ENCODE measurements at places on chromosomes 3 and 15.

DNA sequence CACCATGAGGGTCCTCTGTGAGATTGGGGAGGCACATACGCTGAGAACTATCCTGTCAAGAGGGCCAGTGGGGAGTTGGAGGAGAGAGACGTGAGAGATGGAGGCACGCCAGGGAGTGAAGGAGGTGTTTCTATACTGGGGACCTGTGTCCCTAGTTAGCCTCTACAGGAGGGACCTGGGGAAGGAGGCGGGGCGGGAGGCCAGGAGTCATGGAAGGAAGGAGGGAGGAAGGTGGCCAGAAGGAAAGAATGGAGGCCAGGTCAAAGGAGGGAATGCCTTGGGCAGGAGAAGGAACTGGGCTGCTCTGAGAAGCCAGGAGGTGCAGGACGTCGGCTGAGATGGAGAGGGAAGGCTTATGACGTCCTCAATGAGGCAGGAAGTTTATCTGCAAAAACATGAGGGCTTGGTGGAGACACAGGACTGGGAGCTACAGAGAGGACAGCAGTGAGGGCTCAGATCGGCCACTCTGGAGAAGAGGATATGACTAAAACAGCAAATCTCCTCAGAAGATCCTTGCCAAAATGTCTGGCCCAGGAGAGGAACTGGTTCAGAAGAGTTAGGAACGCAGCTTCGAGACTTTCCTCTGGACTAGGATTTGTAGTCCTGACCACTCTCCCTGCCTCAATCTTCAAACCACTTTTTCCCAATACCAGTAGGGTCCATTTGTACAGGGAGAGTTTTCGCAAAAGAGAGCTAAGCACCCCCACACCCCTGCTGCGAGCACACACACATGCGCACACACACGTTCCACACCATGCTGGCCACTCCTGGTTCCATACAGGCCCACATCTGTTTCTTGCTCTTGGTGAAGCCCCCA lies 59.9 kb downstream of the ADCY5 start:
- DNase-seq: peak; percentile 39

GRCh38 chr3:22265403-22265802 lies 514.4 kb upstream of the ZNF385D start:
- no peak for DNase-seq

DNA sequence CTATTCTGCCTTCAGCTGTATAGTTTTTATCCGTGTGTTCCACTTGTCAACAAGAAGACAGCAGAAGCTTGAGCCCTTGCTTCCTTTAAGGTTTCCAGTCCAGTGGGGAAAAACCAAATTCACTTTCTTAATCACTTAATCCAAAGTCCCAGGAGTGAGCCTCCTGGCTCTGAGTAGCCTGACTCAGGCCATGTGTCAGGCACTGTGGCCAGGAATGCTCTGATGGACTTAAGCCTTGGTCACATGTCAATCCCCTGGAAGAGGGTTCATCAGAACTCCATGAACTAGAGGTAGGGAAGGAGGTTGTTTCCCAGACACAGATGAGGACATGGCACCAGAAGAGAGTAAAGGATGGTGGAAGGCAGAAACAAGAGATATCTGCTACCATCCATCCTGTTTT lies 8.8 kb downstream of the VIPR1 start:
- DNase-seq: no peak

GRCh38 chr15:49248291-49248690 lies 78.2 kb downstream of the GALK2 start:
- DNase-seq: no peak

DNA sequence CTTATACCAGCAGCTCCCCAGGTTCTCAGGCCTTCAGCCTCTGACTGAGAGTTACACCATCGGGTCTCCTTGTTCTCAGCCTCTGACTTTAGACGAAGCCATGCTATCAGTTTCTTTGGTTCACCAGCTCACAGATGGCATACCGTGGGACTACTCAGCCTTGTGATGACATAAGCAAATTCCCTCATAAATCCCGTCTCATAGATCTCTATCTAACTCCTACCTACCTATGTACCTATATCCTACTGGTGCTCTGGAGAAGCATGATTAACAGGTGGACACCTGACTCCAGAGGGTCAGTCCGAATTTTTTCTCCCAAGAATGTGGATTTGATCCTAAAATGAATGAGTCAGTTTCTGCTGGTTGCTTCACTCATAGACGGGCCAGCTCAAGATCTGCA lies 59.1 kb upstream of the CDV3 start:
- no peak for DNase-seq

DNA sequence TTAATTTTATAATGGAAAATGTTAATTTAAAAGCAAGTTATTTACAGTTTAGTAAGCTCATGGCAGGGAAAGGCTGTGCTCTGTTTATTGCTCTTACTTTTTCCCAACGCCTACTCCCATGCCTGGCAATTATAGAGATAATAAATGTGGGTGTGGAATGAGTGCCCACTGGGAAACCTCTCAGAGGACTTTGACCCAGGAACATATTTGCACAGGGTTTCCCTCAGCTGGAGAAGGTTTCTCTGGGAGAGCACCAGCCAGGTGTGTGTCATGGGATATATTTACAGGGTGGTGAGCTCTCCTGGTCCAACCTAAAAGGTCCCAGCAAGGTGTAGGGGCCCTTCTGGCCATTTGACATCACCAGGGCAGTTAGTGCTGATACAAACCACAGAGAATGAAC lies 27.9 kb downstream of the ZNF710 start:
- no peak for DNase-seq

- DNase-seq: no peak
Measured at GRCh38 chr3:70770650-70771049, 458.2 kb upstream of the MDFIC2 start.

DNA sequence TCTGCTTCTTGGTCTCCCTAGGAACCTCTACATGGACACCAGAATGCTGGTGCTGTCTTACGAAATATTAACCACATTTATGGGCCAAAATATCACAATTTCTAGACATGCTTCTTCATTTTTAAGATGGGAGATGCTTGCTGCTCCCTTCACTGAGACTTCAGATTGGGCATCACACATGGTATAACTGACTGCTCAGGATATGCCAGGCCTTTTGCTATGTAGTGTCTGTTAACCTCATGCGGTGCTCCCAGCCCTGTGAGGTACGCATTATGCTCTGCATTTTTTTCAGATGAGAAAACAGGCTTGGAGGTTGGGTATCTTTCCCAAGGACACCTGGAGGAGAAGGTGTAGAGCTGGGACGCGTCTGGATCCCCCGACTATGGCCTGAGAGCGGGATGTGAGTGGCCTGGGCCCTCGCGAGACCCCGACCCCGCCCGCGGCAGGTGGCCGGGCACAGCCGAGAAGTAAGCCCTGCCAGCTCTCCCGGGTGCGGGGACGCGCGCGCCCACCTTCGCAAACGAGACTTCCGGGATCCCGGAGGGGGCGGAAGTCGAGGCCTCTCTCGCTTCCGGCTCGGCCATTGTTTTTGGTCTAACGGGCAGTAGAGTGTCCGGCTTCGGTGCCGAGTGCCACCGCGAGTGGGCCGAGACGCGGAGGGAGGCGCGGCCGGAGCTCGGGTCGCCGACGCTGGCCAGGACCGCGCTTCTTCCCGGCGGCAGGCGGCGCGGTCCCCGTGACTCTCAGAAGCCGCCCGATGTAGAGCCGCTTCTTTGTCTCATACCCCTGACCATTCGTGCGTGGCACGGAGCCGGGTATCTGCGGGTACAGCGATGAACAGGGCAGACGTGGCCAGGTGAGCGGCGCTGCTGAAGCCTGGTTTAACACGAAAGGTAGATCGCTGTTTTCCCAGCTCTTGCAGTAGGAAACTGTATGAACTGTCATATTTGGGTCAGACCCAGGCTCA lies at the start of gene ZKSCAN7:
Gene ZKSCAN7, plus strand, starts transcription at position 568 of the 967 bp plus-strand sequence. CDS start 1,855 bp downstream, outside the sequence.
- DNase-seq: peak; percentile 71

- DNase-seq: no peak
Measured at GRCh38 chr15:35062738-35063099, 22.4 kb downstream of the NANOGP8 start.

- DNase-seq: peak; percentile 76
Measured at GRCh38 chr3:66971891-66972551, 26.1 kb upstream of the KBTBD8 start.

DNA sequence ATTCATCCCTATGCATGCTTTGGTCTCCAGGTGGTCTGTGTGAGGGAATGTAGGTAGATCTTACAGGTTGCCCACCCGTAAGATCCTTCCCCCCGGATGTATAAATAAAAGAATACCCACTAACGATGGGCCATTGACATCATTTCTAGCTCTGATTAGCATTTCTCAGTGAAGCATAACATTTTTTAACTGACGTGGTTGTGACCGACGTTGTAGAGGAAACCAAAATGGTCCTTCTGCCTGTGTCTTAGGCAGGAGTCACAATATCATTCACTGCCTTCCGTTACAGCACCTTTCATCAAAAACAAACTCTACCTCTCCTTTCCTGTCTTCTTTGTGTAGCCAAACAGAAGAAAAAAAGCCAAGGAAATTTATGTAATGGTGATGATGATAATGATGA lies 27.3 kb upstream of the UMPS start:
- DNase-seq: no peak

DNA sequence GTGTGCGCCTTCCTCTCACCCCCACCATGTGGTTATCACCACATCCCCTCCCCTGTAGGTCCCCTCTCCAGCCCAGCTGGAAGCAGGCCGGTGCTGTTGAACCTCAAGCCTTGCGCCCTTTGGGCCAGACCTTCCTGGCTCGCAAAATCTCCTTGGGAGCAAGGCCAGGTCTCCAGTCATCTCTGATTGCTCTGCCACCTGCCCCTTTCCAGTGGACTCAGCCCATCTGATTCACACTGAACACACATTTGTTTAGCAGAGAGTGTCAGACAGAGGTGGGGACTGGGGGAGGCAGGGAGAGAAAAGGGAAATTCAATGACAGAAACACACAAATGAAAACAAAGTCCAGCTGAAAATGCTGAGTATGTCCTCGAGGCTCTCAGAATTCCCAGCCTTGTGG lies 119.4 kb downstream of the TPRA1 start:
- DNase-seq: no peak

GRCh38 chr3:194244167-194244566 lies 107.0 kb downstream of the CPN2 start:
- no peak for DNase-seq

- no peak for DNase-seq
Measured at GRCh38 chr15:57298204-57298603, 78.1 kb upstream of the CGNL1 start.

Data from ovary (tissue), 10 donors.